ENCODE measurements at places on chromosomes 6 and 20. TPM values are rescaled to one million over a fixed set of nuclear protein-coding genes. Genes with fewer than 3 reads are reported as not detected.
A peak's percentile ranks its signal among the peaks of the same experiment; 100 is the strongest.

Gene CDH4
- 0.35 TPM for total RNA-seq

Gene ITPR3
- total RNA-seq, result 52.5 TPM

Gene NR2E1
- not detected for total RNA-seq

Gene MYCT1
- not detected for total RNA-seq

Gene ADGRB3
- not detected for total RNA-seq

Gene ARFGEF3
- 0.76 TPM for total RNA-seq

- DNase-seq, result no peak
These were observed 998.9 kb upstream of the GJE1 start for GRCh38 chr6:141133836-141134235.

DNA sequence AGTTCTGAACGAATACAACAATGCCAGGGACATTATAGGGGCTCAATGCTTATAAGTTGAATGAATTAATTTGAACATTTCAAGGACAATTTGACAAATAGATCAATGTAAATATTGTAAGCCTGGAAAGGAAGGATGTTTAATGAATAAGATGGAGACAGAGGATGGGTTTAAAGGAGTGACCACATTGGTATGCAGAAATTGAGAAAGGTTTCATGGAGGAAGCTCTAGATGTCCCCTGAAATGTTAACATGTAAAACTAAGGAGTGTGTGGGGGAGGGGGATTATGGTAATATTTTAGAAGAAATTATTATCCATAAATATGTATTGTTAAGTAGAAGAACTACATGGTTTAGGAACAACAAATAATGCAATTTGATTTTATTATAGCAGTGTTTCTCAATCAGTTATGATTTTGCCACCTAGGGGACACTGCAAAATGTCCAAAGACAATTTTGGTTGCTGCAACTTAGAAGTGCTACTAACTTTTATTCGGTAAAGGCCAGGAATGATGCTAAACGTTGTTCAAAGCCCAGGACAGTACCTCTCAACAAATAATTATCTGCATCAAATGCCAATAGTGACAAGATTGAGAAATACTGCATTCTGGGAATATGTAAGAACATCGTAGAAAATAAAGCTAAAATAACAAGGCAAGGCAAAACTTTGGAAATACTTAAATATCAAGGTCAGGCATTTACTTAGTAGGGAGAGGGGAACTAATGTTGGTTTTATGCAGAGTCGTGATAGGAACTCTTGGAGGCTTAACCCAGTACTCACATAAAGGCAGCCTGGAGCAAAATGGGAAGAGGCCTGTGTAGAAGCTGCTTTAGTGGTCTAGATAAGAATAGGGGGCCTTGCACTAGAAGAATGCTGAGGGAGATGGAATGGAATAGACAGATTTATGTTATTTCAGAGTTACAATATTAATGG lies 686.9 kb upstream of the CITED2 start:
- no peak for DNase-seq

DNA sequence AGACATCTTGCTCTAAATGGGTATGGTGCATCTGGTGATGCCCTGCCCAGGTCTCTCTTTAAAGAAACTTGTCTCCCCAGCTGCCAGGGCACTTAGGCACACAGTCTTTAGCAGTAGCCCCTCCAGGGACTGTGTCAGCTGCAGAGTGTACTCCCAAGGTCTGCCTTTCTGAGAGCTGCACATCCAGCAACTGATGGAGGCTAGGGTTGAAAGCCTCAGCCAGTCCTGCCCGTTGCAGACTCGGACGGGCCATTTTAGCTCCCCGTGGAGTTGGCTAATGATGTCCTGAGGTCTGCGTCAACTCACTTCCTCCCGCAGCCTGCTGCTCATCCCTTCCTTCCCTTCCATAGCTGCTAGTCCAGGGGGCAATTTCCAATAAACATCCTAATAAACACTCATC lies 381.8 kb downstream of the PTPRT start:
- no peak for DNase-seq

GRCh38 chr6:12608016-12608860 lies 108.3 kb upstream of the PHACTR1 start:
- no peak for DNase-seq

- DNase-seq, result no peak
These were observed 135.2 kb upstream of the TAB2 start for GRCh38 chr6:149182262-149182661.

DNA sequence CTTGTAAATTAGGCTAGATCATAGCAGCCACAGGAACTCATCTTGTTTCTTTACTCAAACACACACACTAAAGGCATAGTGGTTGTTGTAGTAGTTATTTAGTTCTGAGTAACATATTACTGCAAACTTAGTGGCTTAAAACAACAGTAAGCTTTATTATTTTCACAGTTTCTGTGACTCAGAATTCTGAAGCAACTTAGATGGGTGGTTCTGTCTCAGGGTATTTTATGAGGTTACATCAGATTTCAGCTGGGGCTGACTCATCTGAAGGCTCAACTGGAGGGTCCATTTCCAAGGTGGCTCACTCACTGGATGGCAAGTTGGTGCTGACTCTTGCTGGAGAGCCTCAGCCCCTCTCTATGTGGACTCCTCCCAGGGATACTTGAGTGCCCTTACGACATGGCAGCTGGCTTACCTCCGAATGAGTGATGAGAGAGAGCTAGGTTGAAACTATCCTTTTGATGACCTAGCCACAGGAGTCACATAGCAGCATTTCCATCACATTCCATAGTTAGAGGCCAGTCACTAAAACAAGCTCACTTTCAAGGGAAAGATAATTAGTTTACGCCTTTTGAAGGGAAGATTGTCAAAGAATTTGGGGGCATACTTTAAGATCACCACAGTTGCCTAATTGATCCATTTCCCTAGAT lies 136.5 kb upstream of the PRND start:
- DNase-seq, result peak; percentile 60

GRCh38 chr6:137358273-137358672 lies 135.9 kb downstream of the OLIG3 start:
- no peak for DNase-seq

- DNase-seq, result peak; percentile 25
These were observed 22.8 kb upstream of the BHLHE23 start for GRCh38 chr20:63029358-63030121.

GRCh38 chr6:127302728-127303660 lies 36.3 kb downstream of the RNF146 start:
- peak; percentile 24 for DNase-seq

DNA sequence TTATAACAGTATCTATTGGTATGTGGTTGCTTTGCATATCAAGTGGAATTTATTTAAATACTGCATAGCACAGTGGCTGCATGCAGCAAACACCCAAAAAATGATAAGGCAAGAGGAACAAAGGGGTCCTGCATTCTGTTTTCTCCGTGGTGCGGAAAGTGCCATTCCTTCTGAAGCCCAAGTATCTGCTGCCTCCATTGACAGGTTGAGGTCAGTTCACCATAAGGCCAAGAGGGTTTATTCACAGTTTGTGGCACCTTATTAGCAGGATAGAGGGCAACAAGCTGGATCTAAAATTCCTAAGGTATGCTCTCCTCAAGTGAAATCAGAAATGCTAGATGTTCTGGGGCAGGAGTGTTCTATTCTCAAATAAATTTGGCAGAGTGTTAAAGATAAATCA lies 9.3 kb downstream of the CARMIL1 start:
- no peak for DNase-seq

- DNase-seq, result peak; percentile 21
These were observed 25.5 kb upstream of the ASXL1 start for GRCh38 chr20:32332614-32333013.

DNA sequence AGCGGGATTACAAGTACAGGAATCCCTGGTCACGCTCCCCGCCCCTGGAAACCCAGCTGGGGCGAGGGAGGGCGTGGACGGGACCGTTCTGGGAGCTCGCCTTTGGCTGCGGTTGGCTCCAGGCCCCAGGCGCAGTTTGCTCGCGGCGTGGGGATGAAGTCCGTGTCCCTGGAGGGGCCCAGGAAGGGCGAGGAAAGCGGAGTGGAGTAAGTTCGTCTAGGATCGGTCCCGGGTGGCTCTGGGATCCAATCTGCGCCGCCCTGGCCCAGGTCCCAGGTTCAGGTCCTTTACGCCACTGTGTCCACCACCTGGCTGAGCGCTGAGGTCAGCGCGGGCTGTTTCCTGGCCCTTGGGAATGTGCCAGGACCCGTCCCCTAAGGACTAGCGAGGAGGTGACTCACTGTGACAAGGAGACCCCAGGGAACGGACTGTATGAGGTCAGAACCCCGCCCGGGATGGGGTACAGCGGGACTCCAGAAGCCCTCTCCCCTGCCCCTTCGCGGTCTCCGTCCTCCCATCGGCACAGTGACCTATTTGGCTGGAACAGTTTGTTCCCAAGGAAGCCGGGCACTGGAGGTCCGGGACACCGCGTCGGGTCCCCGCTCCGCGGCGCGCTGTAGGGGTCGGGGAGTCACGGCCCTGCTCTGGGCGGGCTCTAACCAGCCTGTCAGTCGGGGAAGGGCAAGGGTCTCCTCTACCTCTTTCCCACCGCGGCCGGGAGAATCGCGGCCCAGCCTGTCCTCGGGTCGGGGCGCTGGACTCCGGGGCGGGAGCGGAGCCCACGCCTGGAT lies 724 bp downstream of the CDKN1A start:
- peak; percentile 28 for DNase-seq

DNA sequence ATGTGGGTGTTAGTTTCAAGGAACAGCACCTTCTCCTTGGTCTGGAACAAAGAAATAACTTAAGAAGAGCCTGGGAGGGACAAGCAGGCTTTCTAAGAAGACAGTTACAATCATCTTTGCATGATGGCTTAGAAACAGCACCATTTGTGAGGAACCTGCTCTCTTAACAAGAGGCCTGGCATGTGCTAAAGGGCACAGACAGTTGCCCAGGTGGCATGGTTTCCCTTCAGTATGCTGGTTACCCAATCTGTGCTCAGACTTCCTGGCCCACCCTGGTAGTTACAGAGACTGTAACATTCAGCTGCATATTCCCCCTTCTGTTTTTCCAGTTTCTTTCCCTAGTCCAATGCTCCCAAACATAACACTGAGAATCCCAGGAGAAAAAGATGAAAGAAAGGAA lies 84.0 kb downstream of the CHD6 start:
- DNase-seq, result no peak

GRCh38 chr20:62313021-62313420 lies 10.2 kb downstream of the ADRM1 start:
- no peak for DNase-seq

DNA sequence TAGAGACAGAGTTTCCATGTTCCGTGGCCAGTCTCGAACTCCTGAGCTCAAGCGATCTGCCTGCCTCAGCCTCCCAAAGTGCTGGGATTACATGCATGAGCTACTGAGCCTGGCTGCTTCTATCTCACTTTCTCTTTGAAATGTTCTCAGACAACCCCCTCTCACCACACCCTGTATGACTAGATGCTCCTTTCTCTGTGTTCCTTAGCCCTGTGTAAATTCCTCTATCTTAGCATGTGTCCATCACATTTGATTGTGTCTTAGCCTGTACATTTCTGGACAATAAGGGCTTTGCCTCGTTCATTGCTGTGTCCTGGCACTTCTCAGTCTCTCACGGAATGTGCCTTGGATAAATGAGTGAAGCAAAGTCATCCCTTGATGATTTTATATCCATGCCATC lies 168.1 kb upstream of the SCGN start:
- DNase-seq, result no peak

DNA sequence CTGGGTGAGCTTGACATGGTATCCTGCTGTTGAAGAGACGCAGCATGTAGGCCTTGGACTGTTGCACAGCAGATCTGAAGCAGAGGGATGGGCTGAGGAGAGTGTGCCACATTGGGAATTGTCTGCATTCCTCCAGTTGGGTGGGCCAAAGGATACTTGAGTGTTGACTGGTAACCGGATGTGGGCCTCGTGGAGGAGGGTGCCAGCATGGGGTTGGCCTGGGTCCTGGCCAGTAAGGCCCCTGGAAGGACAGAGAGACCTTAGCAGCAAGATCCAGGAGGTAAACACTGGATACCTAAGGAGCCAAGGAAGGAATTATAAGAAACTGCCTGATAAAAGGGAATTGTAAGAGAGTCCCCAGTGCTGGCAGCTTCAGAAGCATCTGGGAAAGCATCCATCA lies 76.9 kb downstream of the FIG4 start:
- no peak for DNase-seq

DNA sequence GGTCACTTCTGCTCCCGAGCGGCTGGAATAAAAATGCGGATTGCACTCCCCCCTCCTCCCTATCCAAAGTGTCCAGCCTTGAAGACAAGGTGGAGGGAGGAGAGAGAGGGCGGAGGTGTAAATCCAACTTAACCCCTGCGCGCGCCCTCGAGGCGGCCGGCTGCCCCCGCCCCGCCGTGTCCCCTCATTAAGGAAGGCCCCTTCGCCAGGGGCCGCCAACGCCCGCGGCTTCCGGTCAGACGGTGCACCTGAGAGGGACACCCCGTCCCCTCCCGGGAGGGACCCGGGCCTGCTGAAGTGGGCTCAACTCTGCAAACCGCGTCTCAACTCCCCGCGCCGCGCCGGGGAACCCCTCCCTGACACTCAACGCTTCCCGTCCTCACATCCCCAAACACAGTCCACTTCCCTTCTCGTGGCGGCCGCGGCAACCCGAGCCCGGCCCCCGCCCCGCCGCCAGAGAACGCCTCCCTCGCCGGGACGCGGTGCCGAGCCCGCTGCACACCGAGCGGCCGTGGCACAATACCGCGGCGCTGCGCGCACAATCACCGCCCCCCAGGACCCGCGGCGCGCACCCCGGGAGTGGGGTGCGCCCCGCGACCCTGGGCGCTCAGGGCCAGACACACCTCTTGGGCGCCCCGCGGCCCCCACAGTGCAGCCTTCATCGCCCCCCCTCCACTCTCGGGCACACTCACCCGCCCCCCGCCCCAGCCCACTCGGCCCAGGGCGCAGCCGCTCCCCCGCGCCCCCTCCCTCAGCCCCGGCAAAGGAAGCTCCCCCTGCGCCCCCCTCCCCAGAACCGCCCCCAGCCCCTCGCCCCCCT lies 102.5 kb downstream of the NOL4L start:
- DNase-seq, result peak; percentile 34

- DNase-seq, result no peak
These were observed 191.8 kb upstream of the ARG1 start for GRCh38 chr6:131381052-131381708.

GRCh38 chr6:4021854-4022695 lies 56.9 kb downstream of the FAM217A start:
- no peak for DNase-seq

DNA sequence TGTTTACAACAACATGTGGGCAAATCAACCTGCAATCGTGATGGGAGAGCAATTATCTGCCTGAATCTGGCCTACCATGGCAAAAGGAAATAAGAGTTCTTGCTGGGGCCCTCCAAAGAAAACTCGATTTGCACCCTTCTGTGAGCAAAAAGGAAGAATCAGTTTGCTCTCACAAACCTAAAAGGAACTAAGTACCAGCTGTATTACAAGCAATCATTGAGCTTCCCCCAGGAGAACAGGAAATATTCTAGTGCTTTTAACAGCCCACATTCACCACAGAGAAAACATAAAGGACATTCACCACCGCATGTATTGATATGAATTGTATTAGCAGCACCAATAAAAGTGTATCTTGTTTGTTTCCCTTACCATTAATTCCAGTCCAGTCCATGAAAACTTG lies 75.0 kb downstream of the MBOAT1 start:
- no peak for DNase-seq
